ENCODE measurements at places on chromosomes 1 and 21.

GRCh38 chr1:27234049-27234882 lies at the start of gene WDTC1:
TSS of gene WDTC1 (plus strand) at chr1:27234632. CDS start at chr1:27261055, 26,423 bp downstream.
- DNase-seq, result peak; percentile 97

DNA sequence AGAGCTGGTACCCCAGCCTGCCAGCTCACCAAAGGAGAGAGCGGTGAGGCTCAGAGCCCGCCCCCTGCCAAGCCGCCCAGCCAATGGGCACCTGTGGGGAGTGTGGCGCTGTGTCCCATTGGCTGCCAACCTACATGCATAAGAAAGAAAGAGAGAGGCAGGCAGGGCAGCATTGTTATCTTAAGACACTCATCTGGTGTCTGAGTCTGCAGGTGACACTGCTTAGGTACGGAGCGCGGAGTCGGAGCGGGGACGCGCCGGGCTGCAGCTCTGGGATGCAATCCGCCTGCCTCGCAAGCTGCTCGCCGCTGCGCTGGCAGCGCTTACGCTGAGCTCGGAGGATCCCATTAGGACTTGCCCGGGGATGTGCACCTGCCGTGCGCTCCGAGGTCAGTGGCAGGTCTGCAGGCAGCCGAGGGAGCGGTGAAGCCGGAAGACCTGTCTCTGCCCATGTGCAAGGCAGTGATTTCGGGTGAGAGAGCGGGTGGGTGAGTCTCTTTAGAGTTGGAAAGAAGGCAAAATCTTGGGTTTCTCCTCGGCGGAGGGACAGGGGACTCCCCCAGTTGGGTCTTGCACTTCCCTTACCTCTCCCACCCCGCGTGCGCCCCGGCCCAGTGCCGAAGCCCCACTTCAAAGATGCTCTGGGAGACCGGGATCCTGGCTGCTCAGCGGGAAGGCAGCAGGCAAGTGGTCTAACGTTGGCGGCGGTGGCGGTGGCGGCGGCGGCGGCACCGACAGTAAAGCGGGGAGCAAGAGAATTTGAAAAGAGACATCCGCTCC lies at the start of gene BRINP2:
Gene BRINP2 (plus strand): TSS at position 203 of the 780 bp plus-strand sequence. CDS start 58,919 bp downstream, outside the sequence.
- no peak for DNase-seq

DNA sequence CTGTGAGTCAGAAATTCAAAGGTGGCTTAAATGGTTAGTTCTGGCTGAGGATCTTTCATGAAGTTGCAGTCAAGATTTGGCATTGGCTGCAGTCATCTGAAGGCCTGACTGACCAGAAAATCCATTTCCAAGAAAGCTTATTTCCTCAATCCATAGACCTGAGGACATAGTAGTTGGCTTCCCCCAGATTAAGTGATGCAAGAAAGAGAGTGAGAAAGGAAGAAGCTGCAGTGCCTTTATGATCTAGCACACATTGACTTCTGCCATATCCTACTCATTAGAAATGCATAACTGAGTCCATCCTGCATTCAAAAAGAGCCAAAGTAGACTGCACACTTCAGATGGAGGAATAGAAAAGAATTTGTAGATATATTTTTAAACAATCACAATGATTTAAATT lies 222.6 kb downstream of the COL24A1 start:
- no peak for DNase-seq

GRCh38 chr1:116253566-116254382 lies 119.3 kb upstream of the ATP1A1 start:
- no peak for DNase-seq

- DNase-seq, result peak; percentile 52
Measured at GRCh38 chr21:45923146-45923545, 58.4 kb upstream of the COL6A1 start.

DNA sequence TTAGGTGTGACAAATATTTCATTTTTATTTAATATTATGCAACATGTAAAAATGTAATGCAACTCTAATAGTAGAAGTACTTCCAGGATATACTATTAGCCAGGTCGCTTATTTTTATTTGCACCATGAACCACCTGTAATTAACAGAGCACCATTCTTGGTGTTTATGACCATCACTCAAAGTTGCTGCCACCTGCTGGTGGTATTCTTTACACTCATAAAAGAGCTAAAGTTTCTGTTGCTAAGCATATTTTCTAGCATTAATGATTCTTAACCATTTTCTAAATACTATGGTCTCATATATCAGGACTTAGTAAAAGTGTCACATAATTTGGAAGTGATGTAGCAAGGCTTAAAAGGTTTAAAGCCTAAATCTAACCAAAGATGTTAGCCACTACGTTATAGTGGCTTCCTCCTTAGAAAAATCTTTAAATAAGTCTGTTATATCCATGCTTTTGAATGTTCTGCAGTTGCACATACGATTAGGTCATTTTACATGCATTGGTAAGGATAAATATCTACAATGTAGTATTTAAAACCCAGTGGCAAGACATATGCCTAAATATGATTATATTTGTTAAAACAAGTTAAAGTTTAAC lies 244.5 kb downstream of the NEGR1 start:
- no peak for DNase-seq

GRCh38 chr1:59350521-59350920 lies 53.6 kb downstream of the FGGY start:
- no peak for DNase-seq

GRCh38 chr1:47334765-47335435 lies 1.3 kb downstream of the CMPK1 start:
- no peak for DNase-seq

DNA sequence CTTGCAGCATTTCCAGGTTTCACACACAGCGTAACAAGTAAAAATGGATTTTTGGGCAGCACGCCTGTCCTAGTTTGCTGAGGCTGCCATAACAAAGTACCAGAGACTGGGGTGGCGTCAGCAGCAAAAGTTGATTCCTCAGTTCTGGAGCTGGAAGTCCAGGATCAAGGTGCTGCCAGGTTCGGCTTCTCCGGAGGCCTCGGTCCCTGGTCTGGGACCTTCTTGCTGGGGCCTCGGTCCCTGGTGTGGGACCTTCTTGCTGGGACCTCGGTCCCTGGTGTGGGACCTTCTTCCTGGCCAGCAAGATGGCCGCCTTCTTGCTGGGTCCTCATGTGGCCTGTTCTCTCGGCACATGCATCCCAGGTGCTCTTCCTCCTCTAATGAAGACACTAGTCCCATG lies 104.0 kb downstream of the PDE9A start:
- no peak for DNase-seq

- no peak for DNase-seq
Measured at GRCh38 chr1:150557065-150557600, 7.9 kb downstream of the ADAMTSL4 start.

- DNase-seq, result no peak
Measured at GRCh38 chr1:114547076-114547475, 34.3 kb downstream of the BCAS2 start.

GRCh38 chr1:59150577-59151386 lies 146.1 kb upstream of the FGGY start:
- DNase-seq, result no peak

GRCh38 chr1:20229171-20229570 lies 42.9 kb upstream of the PLA2G2C start:
- no peak for DNase-seq

GRCh38 chr21:34836933-34837505 lies 168.2 kb downstream of the CLIC6 start:
- no peak for DNase-seq

- DNase-seq, result no peak
Measured at GRCh38 chr1:20723159-20723536, 5.3 kb upstream of the KIF17 start.

DNA sequence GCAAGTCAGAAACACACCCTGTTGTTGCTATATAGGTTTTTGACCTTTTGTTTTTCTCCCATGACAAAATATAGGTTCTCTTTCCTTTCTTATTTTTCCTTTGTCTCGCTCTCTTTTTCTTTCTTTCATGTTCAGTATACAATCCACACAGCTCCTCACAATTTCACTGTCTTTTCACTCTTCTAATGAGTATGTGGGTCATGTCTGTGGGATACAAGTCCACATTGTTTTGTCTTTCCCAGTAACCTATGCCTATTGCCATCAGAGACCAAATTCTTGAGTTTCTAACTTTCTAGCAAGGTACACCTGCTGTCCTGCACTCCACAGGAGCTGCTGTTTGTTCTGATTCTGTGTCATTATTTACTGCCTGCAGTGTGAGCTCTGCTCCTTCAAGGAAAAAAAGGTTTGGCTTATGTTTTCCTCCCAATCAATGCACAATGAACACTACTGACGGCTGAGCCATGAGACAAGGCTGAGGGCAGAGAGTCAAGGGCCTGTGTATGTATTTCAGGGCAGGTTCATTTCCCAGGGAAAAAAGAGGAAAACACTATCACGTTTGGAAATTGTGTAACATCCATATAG lies 453.8 kb downstream of the NEGR1 start:
- DNase-seq, result no peak

- DNase-seq, result no peak
Measured at GRCh38 chr1:61116421-61116820, 34.1 kb downstream of the NFIA start.

DNA sequence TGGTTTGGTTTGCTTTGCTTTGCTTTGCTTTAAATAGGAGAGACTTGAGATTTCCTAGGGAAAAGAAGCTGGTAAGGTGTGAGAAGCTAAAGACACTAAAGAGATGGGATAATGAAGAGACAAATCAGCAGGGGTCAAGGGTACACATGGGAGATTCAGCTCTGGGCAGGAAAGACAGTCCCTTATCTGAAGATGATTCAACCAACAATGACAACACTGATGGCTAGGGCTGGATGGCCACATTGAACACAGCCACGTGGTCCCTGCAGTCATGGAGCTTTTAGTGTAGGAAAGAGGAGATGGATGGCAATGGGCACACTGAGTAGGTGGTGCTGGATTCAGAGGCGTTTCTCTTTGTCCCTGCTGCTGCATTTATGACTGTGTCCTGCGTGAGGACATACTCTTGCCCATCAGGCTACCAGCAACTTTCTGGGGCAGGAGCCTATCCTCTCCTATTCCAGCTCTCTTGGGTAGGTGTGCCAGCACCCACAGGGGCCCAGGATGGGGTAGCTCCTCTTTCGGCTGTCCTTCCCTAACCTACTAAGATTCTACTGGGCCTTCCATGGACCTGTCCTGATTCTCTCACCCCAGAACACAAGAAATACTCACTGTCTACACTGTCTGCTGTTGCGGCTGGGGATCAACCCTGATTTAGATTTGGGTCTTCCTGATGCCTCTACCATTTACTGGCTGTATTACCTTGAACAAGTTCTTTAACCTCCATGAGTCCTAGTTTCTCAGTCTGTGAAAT lies 1.4 kb upstream of the SHISA4 start:
- DNase-seq, result no peak

DNA sequence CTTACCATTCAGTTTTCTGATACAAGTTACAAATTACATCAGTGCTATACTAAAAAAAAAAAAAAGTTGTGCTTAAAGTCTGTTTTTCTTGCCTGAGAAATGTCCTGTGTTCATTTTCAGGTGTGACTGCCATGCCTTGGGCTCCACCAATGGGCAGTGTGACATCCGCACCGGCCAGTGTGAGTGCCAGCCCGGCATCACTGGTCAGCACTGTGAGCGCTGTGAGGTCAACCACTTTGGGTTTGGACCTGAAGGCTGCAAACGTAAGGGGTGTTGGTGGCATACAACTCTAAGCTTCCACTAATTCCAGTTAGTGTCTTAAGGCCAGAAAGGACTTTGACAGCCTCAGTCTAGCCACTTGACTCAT lies 60.1 kb upstream of the LAMC2 start:
- DNase-seq, result no peak

GRCh38 chr1:97164276-97164639 lies 442.7 kb downstream of the PTBP2 start:
- no peak for DNase-seq

DNA sequence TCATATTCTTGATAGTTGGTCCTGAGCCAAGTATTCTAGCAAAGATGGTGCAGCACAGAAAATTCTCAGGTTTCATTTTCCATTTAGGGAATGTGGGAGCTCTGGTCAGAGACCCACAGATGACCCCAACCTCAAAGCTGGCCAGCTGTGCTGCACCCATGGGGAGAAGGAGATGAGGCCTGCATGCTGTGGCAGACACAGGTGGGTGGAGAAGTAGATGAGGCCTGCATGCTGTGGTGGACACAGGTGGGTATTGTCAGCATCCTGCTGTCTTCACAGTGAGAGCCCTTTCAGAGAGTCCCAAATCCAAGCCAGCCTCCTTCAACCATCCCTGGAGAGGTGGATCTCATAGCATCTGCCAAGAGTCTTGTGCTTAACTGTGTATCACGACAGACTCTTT lies 77.7 kb downstream of the DSCAM start:
- no peak for DNase-seq

DNA sequence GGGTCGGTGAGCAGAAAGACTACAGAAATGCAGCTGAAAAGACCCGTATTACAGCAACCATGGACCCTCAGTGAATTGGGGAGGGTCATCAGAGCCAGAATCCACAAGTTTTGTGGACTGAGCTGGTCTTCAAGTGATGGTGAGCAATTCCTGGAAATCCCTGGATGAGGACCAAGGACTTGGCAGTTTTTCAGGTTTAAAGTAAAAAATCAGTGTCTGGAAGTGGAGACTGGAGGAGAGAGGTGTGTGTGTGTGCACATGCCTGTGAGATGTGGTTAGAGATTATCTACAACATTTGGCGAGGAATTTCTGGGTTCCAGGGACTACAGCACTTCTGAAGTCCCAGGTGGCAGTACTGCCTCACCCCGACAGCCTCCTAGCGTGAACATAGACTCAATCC lies 56.4 kb downstream of the KIRREL1 start:
- DNase-seq, result no peak

GRCh38 chr1:12161324-12161661 lies 5.5 kb upstream of the TNFRSF1B start:
- DNase-seq, result no peak

All from stimulated activated CD4-positive, alpha-beta T cell treated with anti-CD3 and anti-CD28 coated beads, Interleukin-1b, Interleukin-23, amount 100 ng/mL, for 24 hours (primary cell).